ENCODE measurements at places on chromosomes 5 and 9.

DNA sequence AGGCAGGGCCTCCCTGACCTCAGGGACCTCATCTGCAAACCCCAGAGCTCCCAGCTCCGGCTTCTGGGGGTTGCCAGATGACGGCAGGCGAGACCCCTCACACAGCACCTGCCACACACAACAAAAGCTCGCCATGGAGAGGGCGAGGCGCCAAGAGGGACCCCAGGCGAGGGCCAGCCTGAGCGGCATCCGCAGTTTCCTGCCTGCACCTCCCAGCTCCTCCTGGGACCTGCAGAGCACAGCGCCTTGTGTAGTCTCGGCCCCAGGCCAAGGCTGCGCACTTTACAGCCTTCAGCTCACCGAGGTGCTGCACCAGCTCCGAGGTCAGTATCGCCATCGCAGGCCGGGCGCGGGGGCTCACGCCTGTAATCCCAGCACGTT, 82.4 kb upstream of the ADAMTS2 start:
- DNase-seq, result no peak

- DNase-seq, result no peak
These were observed 73.1 kb downstream of the NDUFAF2 start for GRCh38 chr5:61018062-61018461.

DNA sequence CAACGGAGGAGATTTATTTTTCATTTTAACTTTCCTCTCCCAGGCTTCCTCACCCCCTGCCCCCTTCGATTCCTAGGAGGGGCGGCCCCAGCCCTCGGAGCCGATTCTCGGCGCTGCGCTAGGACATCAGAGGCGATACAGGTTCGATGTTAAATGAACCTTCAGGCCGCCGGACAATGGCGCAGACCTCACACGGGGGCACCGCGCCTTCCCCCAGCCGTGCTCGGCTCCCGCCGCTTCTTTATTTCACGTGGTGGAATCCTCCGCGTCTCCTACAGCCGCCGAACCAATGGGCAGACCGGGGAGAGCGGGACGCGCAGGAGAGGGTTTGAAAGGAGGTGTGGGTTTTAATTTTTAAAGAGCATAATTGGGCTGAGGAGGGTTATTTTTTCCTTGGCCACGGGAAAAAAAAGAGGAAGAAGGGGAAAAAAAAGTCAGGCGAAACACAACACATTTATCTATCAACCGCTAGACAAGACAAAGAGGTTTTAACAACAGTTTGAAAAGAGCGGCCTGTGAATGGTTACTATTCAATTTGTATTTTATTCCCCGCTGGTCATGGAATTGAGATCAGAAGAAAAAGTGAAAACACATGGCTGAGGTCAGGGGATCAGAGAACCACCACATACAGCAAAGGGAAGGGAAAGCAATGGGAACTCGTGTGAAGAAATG, 126.8 kb downstream of the TMEM174 start:
- DNase-seq, result no peak

DNA sequence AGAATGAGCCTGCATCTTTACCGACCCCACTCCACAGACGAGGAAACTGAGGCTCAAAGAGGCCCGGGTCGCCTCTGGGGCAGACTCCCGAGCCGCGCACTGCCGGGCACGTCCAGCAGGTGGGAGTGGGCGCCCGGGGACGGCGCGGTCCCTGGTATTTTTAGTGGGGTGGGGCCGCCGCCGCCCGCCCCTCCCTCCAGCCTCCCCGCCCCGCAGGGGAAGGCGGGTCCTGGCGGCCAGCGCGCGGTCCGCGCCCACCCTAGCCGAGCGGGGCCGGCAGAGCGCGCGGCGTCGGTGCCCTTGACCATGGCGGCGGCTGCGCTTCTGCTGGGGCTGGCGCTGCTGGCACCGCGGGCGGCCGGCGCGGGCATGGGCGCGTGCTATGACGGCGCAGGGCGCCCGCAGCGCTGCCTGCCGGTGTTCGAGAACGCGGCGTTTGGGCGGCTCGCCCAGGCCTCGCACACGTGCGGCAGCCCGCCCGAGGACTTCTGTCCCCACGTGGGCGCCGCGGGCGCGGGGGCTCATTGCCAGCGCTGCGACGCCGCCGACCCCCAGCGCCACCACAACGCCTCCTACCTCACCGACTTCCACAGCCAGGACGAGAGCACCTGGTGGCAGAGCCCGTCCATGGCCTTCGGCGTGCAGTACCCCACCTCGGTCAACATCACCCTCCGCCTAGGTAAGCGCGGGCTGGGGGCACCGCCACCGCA, at the start of gene LAMC3:
Gene LAMC3, plus strand, starts transcription at position 266 of the 710 bp plus-strand sequence. Its CDS starts 41 bp downstream, at position 307.
- DNase-seq, result no peak

- no peak for DNase-seq
These were observed 743.3 kb upstream of the PTPRD start for GRCh38 chr9:11356067-11356466.

DNA sequence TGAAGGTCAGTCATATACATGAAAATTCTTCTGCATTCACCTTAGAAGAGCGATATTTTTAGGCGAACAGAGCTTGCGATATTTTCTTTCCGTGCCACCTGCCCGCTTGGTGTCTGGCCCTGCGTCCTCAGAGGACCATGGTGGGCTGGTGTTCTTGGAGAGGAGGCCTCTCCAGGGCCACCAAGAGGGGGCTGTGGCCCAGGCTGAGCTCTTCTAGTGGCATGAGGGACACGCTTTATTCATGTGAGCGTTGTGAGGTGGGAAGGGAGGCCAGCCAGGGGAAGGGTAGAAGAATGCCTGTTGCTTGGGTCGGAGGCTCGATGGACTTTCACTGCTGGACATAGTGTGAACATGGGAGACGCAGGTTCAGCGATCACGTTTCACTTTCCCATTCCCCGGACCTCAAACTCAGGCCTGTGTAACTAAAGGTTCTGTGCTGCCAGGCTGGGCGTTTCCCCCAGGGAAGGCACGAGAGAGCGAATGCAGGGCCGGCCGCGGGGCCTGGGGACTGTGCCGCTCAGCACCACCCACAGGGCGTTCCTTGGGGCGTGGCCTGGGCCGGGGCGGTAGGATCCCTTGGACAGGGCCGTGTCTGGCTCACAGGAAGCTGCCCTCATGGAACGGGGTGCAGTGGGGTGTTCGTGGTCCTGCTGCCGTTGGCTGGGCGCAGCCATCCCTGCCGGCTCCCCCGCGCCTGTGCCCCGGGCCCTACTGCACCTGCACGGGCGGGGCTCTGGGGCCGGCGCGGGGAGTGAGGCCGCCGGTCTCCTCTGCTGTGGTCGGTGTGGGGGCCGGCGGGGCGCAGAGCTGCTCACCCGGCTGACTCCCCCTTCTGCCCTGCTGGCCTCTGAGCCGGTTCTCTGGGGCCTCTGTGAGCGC, 40.7 kb upstream of the CLPTM1L start:
- peak; percentile 91 for DNase-seq

DNA sequence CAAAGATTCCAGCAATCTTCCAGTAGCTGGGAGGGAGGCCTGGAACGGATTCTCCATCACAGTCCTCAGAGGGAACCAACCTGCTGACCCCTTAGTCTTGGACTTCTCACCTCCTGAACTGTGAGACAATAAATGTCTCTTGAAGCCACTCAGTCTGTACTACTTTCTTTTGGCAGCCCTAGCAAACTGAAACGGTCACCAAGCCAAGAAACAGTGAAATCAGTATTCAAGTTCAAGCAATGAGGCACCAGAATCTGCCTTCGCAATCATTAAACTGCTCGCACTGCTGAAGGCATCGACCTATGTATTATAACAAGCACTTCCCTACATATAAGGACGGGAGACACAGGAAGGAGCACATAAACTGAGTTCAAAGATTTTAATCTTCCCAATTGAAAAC, 120.6 kb upstream of the PUM3 start:
- DNase-seq, result no peak

- no peak for DNase-seq
These were observed 588 bp upstream of the ZBED3 start for GRCh38 chr5:77087484-77088261.

DNA sequence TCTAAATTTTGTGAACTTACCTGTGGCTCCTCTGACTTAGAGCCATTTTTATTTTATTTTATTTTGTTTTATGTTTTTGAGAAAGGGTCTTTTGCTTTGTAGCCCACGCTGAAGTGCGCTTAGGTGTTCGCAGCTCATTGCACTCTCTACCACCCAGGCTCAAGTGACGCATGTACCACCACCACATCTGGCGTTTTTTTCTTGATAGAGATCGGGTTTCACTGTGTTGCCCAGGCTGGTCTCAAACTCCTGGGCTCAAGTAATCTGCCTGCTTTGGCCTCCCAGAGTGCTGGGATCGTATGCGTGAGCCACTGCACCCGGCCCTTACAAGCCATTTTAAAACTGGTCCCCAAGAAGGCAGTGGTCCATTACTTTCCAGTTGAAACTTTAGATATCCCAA, 18.5 kb downstream of the MATR3 start:
- DNase-seq, result no peak

GRCh38 chr9:87970602-87971001, 3.7 kb downstream of the CDK20 start:
- DNase-seq, result no peak

DNA sequence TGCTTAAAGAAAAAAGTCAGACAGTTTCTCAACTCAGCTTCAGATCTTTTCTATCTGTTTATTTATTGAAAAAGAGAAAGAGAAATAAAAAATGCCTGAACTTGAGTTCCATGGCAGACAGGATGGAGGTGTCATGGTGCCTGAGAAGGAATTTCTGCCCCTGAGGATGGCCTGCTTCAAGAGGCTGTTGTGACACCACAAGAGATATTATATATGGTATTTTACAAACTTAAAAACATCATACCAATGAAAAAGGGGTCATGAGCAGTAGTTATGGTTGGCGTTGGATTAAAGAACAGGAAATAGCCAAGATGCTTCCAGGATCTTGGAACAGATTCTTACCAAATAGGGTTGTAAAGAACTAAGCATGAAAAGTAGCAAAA, 344.6 kb downstream of the GLIS3 start:
- DNase-seq, result no peak

- DNase-seq, result no peak
These were observed 73.8 kb upstream of the RAI14 start for GRCh38 chr5:34582371-34582770.

GRCh38 chr5:34789021-34789531, 49.9 kb upstream of the TTC23L start:
- DNase-seq, result no peak

DNA sequence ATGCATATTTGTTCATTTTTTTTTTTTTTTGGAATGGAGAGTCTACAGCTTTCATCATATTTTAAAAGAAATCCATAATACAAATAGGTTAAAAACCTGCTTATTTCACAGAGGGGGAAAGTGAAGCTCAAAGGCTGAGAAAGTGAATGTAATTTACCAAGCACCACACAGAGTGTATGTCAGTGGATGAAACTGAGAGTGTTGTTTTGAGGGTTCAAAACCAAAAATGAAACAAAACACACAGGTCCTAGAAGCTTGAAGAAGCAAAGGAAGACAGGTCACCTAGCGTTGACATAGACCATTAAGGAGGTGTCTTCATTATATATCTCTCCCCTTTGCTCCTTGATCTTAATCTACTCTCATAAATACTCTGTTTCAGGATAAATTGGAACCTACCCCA, 7.5 kb downstream of the NMUR2 start:
- DNase-seq, result no peak

DNA sequence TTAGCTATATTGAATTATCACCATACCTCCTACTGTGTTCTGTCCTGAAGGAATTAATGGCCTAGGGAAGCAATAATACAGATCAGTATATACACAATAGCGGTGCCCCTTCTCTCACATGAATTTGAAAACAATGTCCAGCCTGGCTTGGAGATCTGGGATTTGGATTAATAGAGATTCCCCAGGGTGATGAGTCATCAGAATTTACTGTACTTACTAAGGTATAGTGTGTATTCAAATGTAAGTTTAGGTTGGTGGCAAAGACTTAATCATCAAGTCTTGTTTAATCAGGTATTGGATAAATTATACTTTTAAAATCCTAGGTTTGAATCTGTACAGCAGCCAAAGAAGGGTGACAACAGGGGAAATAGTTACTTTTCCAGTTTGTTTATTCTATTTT, 121.5 kb downstream of the FEM1C start:
- DNase-seq, result no peak

DNA sequence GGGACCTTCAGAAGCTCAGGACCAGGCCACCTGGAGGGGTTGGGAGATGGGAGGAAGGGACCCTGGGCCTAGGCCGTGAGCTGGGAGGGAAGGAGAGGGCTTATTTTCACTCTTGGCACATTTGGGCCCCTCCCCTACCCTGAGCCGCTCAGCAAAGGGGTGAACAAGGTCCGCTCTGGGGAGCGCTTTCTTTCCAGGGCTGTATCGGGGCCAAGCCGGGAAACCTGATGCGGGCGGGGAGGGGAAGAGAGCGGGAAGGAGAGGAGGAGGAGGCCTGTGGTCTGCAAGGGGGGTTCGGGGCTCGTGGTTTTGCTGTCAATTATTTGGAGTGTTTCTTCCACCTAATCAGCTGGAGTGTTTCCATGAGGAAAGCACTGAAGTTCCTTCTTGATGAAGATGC, 62.7 kb upstream of the RXRA start:
- DNase-seq, result no peak

GRCh38 chr9:114861922-114862605, 56.2 kb upstream of the TNFSF15 start:
- no peak for DNase-seq

GRCh38 chr5:139371482-139372435, 11.3 kb downstream of the SLC23A1 start:
- DNase-seq, result peak; percentile 46

DNA sequence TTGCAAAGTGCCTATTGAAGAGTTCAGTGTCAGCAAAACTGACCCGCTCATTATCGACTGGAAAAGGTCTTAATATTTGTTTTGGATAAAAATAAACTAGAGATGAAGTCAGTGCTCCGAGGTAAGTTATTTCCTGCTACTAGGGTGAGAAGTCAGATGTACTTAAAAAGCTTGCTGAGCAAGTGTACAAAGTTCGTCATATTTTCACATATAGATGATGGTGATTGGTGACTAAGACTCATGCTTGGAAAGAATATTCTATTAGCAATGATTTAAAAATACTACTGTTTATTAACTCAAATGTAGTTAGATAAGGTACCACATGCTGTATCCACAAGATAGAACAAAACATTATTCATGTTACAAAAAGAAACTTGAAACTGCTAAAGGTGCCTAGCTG, 643.7 kb downstream of the GABRG2 start:
- DNase-seq, result no peak

GRCh38 chr9:125752070-125752628, 5.0 kb downstream of the PBX3 start:
- no peak for DNase-seq

GRCh38 chr9:126806336-126806735, 1.5 kb downstream of the ZBTB43 start:
- DNase-seq, result no peak

GRCh38 chr5:61330845-61331406, 1.1 kb upstream of the ZSWIM6 start:
- DNase-seq, result peak; percentile 84

- no peak for DNase-seq
These were observed 624.8 kb downstream of the CHSY3 start for GRCh38 chr5:130529111-130529510.

DNA sequence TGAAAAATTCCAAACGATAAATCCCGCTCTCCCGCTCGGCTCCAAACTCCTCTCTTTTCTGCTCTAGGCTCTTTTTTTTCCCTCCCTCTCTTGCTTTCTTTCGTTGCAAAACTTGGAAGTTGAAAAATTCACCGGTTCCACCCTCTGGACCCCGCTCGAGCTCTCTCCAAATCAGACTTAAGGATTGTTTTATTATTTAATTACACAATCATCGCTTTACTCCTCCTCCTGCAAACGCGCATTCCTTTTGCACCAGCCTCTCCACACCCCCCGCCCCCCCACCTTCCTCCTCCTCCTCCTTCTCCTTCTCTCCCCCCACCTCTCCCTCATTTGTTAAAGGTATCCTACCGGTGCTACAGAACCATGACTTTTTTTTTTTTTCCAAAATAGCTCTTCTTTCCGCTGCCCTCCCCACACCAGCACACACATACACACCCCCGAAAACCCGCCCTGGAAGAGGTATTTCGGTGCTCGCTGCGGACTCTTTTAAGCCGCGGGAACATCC, 535 bp upstream of the NFIB start:
- DNase-seq, result no peak

GRCh38 chr5:58849921-58850667, 267.2 kb downstream of the RAB3C start:
- DNase-seq, result no peak
